ENCODE measurements at places on chromosomes 7 and 10.

DNA sequence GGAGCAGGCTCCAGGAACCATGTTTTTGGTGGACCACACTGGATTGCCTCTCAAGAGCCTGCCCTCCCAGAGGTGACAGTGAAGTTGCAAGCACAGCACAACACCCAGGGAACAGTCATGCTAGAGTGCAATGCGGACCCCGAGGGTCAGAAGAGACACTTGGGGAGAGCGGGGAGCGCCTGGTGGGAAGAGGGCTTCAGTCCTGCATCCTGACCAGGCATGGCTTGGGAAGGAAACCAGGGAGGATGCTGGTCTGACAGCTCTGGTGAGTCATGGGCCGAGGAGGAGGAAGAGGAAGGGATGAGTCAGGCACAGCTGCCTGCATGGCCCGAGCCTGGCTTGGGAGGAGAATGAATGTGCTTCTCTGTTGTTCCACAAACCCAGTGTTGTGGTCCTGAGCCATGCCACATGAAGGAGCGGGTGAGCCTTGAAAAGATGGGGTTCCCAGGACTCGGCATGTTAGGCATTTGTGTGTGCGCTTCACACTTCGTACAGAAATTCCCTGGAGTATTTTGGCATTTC, 29.5 kb upstream of the ANKRD2 start:
- H3K4me3 ChIP-seq: no peak overlapping the region
- H3K4me1 ChIP-seq: peaks cover 80% of the 10 kb centered on the region
- H3K27me3 ChIP-seq: no peaks in the 10 kb centered on the region

DNA sequence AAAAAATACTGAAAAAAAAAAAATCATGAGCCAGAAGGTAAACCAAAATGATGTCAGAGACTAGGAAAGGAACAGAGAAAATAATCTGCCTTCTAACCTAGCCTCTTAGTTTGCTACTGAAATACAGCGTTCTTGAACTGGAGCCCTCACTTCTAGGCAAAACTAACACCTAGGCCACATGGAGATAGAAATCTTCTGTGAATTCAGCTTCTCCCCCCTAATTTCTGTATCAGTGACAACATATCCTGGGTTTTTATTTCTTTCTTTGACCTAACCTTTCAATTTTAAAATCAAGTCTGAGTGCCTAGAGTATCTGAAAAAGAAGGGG, 100.1 kb upstream of the GLCCI1 start:
- H3K4me3 ChIP-seq: no peak overlapping the region
- no peaks in the 10 kb centered on the region for H3K27me3 ChIP-seq
- H3K27ac ChIP-seq: peak overlapping the region; percentile 53
- no peaks in the 10 kb centered on the region for H3K36me3 ChIP-seq

DNA sequence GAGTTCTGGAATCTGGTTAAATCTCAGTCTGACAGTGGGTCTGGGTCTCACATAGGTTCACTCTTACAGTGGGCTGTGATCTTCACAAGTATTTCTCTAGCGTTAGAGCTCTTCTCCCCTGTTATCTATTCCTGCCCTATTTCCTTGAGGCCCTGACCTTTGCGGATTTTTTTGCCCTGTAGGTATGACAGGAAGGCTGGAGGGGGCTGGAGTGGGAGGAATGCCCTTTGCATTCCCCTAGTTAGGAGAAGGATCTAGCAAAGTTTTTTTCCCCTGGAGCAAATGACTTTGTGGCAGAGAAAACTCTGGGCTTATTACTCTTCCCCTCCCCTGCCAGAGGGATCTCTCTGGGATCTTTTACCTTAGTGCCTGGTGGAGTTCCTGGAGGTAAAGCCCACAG, 49.2 kb downstream of the GALNT11 start:
- no peak for DNase-seq
- no peaks in the 10 kb centered on the region for H3K27me3 ChIP-seq
- H3K27ac ChIP-seq: no peak overlapping the region

- no peak overlapping the region for H3K4me3 ChIP-seq
- H3K36me3 ChIP-seq: no peaks in the 10 kb centered on the region
- H3K27ac ChIP-seq: no peak overlapping the region
- peaks cover 4% of the 10 kb centered on the region for H3K4me1 ChIP-seq
Observed at GRCh38 chr7:82384779-82385178, 58.8 kb downstream of the CACNA2D1 start.

GRCh38 chr7:55515569-55516279, 56.6 kb downstream of the VOPP1 start:
- peaks cover 37% of the 10 kb centered on the region for H3K36me3 ChIP-seq
- no peak overlapping the region for H3K4me3 ChIP-seq
- DNase-seq: peak; percentile 40
- peaks cover 14% of the 10 kb centered on the region for H3K4me1 ChIP-seq

- DNase-seq: no peak
- H3K4me3 ChIP-seq: no peak overlapping the region
- peaks cover 100% of the 10 kb centered on the region for H3K27me3 ChIP-seq
- no peak overlapping the region for H3K27ac ChIP-seq
- no peaks in the 10 kb centered on the region for H3K36me3 ChIP-seq
Observed at GRCh38 chr7:27185854-27186667, 1.0 kb upstream of the HOXA11 start.

GRCh38 chr7:46622251-46622650, 701.2 kb upstream of the IGFBP3 start:
- no peaks in the 10 kb centered on the region for H3K4me1 ChIP-seq
- no peak for DNase-seq
- H3K27me3 ChIP-seq: no peaks in the 10 kb centered on the region

DNA sequence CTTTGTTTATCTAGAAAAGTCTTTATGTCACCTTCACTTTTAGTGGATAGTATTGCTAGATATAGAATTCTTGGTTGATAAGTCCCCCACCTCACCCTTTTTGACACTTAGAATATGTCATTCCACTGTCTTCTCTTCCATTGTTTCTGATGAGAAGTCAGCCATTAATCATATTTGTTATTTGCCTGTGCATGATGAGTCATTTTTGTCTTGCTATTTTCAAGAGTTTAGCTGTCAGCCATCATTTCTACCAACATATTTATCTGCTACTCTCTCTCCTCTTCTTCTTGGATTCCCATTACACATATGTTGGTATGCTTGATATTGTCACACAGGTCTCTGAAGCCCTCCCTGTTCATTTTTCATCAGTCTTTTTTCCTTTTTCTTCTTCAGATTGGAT, 160.8 kb upstream of the TCF7L2 start:
- DNase-seq: no peak
- no peak overlapping the region for H3K4me3 ChIP-seq
- no peak overlapping the region for H3K27ac ChIP-seq
- H3K36me3 ChIP-seq: no peaks in the 10 kb centered on the region
- H3K4me1 ChIP-seq: peaks cover 7% of the 10 kb centered on the region
- no peaks in the 10 kb centered on the region for H3K27me3 ChIP-seq

GRCh38 chr10:7544203-7544602, 122.6 kb downstream of the ITIH5 start:
- H3K27ac ChIP-seq: peak overlapping the region; percentile 76
- no peaks in the 10 kb centered on the region for H3K27me3 ChIP-seq
- no peaks in the 10 kb centered on the region for H3K36me3 ChIP-seq
- H3K4me1 ChIP-seq: peaks cover 58% of the 10 kb centered on the region
- DNase-seq: no peak

DNA sequence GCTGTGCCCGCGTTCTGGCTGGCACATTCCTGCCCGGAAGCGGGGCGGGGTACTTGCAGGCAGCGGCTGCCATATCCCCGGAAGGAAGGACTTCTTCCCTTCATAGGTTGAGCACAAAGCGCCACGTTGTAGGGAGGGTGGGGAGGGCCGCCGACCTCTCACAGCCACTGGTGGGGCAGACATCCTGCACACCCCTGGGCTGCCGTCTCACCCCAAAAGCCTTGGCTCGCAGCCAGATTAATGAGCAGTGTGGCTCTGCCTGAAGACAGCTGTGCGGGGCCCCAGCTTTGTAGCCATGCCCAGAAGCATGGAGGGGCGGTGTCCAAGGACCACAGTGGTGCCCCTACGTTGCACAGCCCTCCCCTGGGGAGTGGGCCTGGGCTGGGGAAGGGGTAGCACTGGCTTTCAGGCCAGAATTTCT, 54.3 kb upstream of the DPYSL4 start:
- no peak for DNase-seq
- no peak overlapping the region for H3K27ac ChIP-seq
- H3K4me3 ChIP-seq: no peak overlapping the region
- no peaks in the 10 kb centered on the region for H3K36me3 ChIP-seq
- H3K27me3 ChIP-seq: peaks cover 6% of the 10 kb centered on the region
- no peaks in the 10 kb centered on the region for H3K4me1 ChIP-seq

DNA sequence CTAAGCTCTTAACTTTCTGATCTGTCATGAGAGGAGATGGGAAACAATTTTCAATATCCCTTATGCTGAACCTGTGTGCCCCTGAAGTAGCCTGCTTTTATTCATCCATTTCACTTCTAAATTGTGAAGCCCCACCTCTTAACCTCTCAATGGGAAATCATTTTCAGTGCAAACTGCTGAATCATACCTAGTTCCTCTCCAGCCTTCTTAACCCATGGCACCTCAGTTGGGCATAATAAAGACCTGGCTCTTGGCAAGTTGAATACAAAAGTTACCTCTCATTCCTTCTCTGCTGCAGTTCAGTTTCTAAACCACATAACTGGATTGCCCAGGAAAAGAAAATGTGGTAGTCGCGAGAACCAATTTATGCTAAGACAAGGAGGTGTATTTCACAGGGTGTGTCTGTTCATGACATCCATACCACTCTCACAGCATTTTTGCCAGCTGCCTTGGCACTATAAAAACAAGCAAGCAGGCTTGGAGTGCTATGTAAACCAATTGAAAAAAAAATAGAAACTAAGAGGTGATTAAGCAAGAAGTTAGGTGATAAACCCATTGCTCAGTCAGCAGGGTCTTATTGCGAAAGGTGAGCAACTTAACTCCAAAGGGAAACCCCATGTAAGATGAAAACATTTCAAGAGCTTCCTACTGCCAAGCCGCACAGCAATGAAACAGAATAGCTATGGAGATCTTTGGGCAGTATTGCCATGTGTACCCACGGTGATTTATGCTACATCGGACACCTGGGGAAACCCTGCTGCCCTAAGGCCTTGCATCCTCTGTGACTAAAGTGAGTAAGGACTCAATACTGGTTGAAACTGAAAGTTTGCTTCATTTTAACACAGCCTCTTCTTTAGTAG, 57.0 kb upstream of the DKK1 start:
- no peak overlapping the region for H3K27ac ChIP-seq
- DNase-seq: no peak
- H3K36me3 ChIP-seq: no peaks in the 10 kb centered on the region
- no peaks in the 10 kb centered on the region for H3K27me3 ChIP-seq
